ENCODE measurements at places on chromosomes 13 and 19. TPM values are rescaled to one million over a fixed set of nuclear protein-coding genes. Genes with fewer than 3 reads are reported as not detected.

RPS28 gene
- total RNA-seq: 1,555 TPM

CEACAM4 gene
- not detected for total RNA-seq

LRRC25 gene
- not detected for total RNA-seq

KLK14 gene
- not detected for total RNA-seq

SCAF1 gene
- total RNA-seq: 83.8 TPM

GNA15 gene
- not detected for total RNA-seq

CYP4F2 gene
- total RNA-seq: not detected

NOTCH3 gene
- 1.5 TPM for total RNA-seq

LGALS14 gene
- not detected for total RNA-seq

ZNF415 gene
- total RNA-seq: 0.69 TPM

IQCN gene
- 3.0 TPM for total RNA-seq

KLK6 gene
- not detected for total RNA-seq

RASGRP4 gene
- total RNA-seq: not detected

LSM7 gene
- 124 TPM for total RNA-seq

ATXN8OS gene
- not detected for total RNA-seq

CRX gene
- total RNA-seq: not detected

MCF2L gene
- 0.58 TPM for total RNA-seq

RFPL4A gene
- total RNA-seq: not detected

FXYD3 gene
- total RNA-seq: not detected

ZNF729 gene
- total RNA-seq: not detected

TEX26 gene
- not detected for total RNA-seq

FPR3 gene
- not detected for total RNA-seq

NDFIP2 gene
- total RNA-seq: 18.5 TPM

ARHGAP33 gene
- total RNA-seq: 18.4 TPM

NUDT15 gene
- 20.6 TPM for total RNA-seq

FLT1 gene
- 178 TPM for total RNA-seq

METTL21C gene
- total RNA-seq: not detected

WASF3 gene
- total RNA-seq: 32.4 TPM

ELAVL1 gene
- total RNA-seq: 134 TPM

ZNF850 gene
- 3.6 TPM for total RNA-seq

TEX29 gene
- not detected for total RNA-seq

EPSTI1 gene
- 3.1 TPM for total RNA-seq

RXFP2 gene
- total RNA-seq: not detected

ZNF431 gene
- 10.7 TPM for total RNA-seq

ACER1 gene
- total RNA-seq: not detected

MIA gene
- total RNA-seq: not detected

IGSF23 gene
- not detected for total RNA-seq

SYCN gene
- total RNA-seq: not detected

BRCA2 gene
- total RNA-seq: 16.1 TPM

AZU1 gene
- not detected for total RNA-seq

GJB2 gene
- not detected for total RNA-seq

PCDH9 gene
- 5.2 TPM for total RNA-seq

RFC3 gene
- 17.9 TPM for total RNA-seq

SLAIN1 gene
- 4.3 TPM for total RNA-seq

KLK2 gene
- total RNA-seq: not detected

MCEMP1 gene
- not detected for total RNA-seq

SERTM1 gene
- total RNA-seq: not detected

CEBPG gene
- total RNA-seq: 24.6 TPM

NALCN gene
- 4.4 TPM for total RNA-seq

DUXA gene
- total RNA-seq: not detected

All from endothelial cell of umbilical vein (primary cell).